Natural killer cell treated with Interleukin-12 subunit alpha and Interleukin-12 subunit beta and Interleukin-15 and Interleukin-18, amount 100 ng/mL, for 72 hours (primary cell): ENCODE measurements at places on chromosomes 1 and 21. TPM values are rescaled to one million over a fixed set of nuclear protein-coding genes. Genes with fewer than 3 reads are reported as not detected.

Gene CD48
- total RNA-seq = 434 TPM

Gene CFAP141
- not detected for total RNA-seq

Gene METTL25B
- 37.4 TPM for total RNA-seq

Gene CDKN2C
- 21.9 TPM for total RNA-seq

Gene PLPPR5
- total RNA-seq = not detected

Gene TNFRSF9
- 462 TPM for total RNA-seq

Gene LRRC52
- total RNA-seq = not detected

- no peak for DNase-seq
- H3K36me3 ChIP-seq = no peaks in the 10 kb centered on the region
- no peak overlapping the region for H3K27ac ChIP-seq
Observed at GRCh38 chr1:42962641-42963377, 4.1 kb upstream of the SLC2A1 start.

- H3K27ac ChIP-seq = peak overlapping the region; percentile 95
- peak overlapping the region; percentile 88 for H3K4me3 ChIP-seq
- DNase-seq = no peak
- no peaks in the 10 kb centered on the region for H3K27me3 ChIP-seq
- peaks cover 24% of the 10 kb centered on the region for H3K4me1 ChIP-seq
- no peaks in the 10 kb centered on the region for H3K36me3 ChIP-seq
Observed at GRCh38 chr1:108663074-108663473, 2.2 kb upstream of the HENMT1 start.

GRCh38 chr1:32448773-32449456, 16.0 kb upstream of the ZBTB8B start:
- no peak overlapping the region for H3K27ac ChIP-seq
- H3K36me3 ChIP-seq = peaks cover 10% of the 10 kb centered on the region
- no peak overlapping the region for H3K4me3 ChIP-seq
- DNase-seq = no peak

DNA sequence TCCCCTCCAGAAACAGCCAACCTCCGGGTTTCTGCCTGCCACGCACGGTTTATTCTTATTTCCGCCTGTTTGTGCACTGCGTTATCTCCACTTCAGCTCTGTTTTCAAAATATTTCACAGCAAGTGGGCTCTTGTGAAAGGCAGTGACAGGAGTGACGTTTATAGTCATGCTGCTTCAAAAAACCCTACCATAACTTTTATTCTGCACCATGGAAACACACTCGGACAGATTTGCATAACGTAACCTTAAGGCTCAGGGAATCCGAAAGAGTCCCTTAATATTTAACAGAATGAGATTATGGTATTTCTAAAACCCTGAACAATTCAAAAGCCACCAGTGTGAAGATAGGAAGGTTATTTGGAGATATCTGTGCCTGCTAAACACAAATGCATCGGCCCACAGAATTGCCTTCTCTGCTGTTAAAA, 782 bp upstream of the SDE2 start:
- DNase-seq = peak; percentile 75
- peaks cover 17% of the 10 kb centered on the region for H3K36me3 ChIP-seq
- H3K27me3 ChIP-seq = no peaks in the 10 kb centered on the region
- peak overlapping the region; percentile 100 for H3K27ac ChIP-seq
- H3K4me1 ChIP-seq = peaks cover 63% of the 10 kb centered on the region

DNA sequence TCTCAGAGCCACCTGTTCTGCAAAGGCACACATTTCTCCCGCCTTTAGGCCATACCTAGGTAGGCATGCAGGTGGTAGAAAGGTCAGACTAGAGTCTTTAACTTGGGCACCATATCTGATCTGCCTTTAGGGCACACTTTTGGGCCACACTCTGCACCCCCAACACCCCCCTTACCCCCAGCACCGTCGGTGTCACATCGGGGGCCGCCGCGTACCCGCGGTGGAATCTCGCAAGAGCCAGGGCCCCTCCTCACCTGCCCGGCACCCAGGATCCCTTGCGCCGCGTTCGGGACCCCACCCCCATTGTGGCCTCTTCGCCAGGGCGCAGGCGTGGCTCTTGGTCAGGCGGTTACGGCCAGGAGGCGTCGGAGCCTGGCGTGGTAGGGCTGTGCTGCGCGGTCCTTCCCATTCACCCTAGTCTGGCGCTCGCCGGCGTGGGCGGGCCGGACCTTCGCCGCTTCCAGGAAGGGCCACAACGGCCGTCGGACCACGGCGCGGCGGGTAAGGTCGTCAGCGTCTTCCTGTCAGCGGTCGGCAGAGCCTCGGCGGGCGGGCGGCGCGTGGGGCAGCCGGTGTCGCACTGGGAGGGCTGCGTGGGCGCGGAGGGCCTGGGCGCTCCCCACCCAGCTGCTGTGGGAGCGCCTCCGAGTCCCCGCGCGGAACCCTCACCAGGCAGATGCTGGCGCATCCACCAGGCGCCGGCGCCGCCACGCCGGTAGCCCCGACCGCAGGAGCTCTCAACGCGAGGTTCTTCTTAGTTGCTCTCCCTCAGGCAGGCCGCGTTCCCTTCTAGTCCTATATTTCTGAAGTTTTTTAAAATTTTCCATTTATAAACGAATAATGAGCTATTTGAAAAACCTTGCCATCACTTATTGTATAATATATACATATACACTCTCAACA, at the start of gene DNAH14:
DNAH14 (plus strand) TSS at position 341 of the 903 bp plus-strand sequence. CDS start 23,028 bp downstream, outside the sequence.
- H3K36me3 ChIP-seq = peaks cover 29% of the 10 kb centered on the region
- peaks cover 19% of the 10 kb centered on the region for H3K27me3 ChIP-seq
- H3K27ac ChIP-seq = no peak within 1 kb of the TSS
- H3K4me1 ChIP-seq = no peaks in the 10 kb centered on the region
- peak; percentile 71 for DNase-seq
- H3K4me3 ChIP-seq = no peak within 1 kb of the TSS

DNA sequence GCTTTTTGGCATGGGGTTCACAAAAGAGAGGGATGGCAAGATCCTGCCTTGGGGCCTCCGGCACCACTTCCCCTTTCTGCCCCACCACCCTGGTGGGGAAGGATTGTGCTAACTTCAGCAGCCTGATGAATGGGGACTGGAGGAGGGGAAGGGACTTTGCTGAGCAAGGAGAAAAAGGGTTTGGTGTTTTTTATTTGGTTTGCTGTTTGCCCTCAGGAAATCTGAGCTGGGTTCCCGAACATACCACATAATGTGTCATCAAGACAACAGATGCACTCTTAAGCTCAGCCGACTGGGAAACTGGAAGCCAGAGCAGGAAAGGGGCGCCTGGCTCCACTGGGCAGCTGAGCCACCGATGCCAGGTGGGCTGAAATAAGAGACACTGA, 19.8 kb downstream of the OLFML2B start:
- no peaks in the 10 kb centered on the region for H3K4me1 ChIP-seq
- H3K36me3 ChIP-seq = no peaks in the 10 kb centered on the region

DNA sequence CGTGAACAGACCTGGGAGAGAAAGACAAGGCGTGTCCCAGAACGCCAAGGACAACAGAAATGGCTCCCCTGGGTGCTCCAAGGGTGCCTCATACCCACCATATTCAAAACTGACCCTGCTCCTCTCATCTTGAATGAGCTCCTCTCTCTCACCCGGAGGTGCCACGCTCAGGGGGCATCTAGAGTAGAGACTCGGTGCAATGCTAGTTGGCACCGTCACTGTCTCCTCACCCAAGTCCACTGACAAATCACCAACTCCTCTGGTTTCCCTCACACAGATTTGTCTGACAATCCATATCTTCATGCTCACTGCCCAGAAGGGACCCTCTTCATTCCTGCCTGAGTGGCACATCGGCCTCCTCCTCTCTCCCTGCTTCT, 5.0 kb downstream of the TMEM125 start:
- H3K27ac ChIP-seq = peak overlapping the region; percentile 92
- H3K27me3 ChIP-seq = peaks cover 11% of the 10 kb centered on the region
- peak overlapping the region; percentile 71 for H3K4me3 ChIP-seq
- peaks cover 35% of the 10 kb centered on the region for H3K4me1 ChIP-seq

GRCh38 chr1:167935216-167936067, 1.0 kb upstream of the DCAF6 start:
- H3K27me3 ChIP-seq = no peaks in the 10 kb centered on the region
- peaks cover 6% of the 10 kb centered on the region for H3K36me3 ChIP-seq
- peak overlapping the region; percentile 89 for H3K27ac ChIP-seq
- DNase-seq = no peak
- peak overlapping the region; percentile 97 for H3K4me3 ChIP-seq
- peaks cover 27% of the 10 kb centered on the region for H3K4me1 ChIP-seq

- no peak for DNase-seq
- peaks cover 32% of the 10 kb centered on the region for H3K27me3 ChIP-seq
- no peak overlapping the region for H3K4me3 ChIP-seq
- H3K36me3 ChIP-seq = no peaks in the 10 kb centered on the region
- no peak overlapping the region for H3K27ac ChIP-seq
- H3K4me1 ChIP-seq = no peaks in the 10 kb centered on the region
Observed at GRCh38 chr1:115782571-115783281, 14.2 kb upstream of the CASQ2 start.

GRCh38 chr1:94070865-94071264, 50.1 kb downstream of the ABCA4 start:
- H3K27me3 ChIP-seq = no peaks in the 10 kb centered on the region
- H3K4me3 ChIP-seq = no peak overlapping the region
- peaks cover 14% of the 10 kb centered on the region for H3K4me1 ChIP-seq

DNA sequence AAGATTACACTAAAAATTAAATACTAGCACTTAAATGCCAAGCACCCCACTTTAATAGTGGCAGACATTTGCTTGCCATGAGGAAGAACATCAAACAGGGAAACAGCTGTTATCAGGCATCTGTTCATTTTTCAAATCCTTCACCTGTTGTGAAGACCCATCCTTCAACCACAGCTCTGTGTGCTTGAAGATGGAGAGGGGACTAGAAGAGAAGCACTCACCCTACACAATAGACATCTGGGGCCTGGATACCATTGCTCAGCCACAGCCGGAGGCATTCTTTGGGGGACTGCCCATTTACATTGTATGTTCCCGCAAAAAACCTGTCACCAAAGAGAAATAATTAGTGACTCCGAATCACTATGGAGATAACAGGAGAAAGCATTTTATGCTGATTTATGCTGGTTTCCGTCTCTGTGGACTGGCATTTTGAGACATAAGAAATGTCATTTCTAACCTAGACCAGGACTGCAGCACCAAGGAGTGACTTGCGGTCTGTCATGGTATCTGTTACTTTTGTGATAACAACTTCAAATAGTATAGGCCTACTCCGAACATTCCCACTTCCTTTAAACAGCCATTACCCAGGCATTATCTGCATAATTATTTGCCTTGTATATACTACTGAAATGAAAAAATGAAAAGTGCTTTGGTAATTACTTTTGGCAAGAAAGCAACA, 28.8 kb upstream of the MTF1 start:
- H3K27ac ChIP-seq = no peak overlapping the region
- peaks cover 5% of the 10 kb centered on the region for H3K36me3 ChIP-seq
- no peaks in the 10 kb centered on the region for H3K4me1 ChIP-seq
- H3K4me3 ChIP-seq = no peak overlapping the region
